ENCODE measurements at places on chromosomes 4 and X.

DNA sequence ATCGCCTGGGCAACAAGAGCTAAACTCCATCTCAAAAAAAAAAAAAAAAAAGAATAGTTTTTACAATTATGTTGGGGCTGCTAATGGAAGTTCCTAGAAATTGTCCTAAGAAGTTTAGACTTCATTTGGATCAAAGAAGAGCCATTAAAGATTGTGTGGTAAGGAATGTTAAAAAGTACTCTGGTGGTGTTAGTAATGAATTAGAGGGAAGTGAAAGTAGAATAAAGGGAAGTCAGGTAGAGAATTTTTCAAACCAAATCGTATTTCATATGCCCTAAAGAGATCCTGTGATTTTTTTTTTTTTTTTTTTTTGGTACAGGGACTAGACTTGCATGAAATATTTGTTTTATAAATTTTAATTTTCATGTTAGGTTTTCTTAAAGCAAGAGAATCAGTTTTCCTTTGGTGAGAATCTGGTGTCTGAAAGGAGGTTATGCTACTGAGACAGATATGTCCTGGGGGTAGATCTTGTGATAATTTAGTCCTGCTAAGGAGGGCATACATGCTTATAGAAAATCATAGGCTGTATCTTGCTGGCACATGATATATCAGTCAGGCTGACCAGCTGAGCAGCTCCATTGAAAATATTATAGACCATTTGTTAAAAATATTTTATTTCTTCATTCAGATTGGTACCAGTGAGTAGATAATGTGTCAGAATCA is 10.7 kb downstream of the SEC24B start:
- H3K27ac ChIP-seq: no peak overlapping the region
- H3K27me3 ChIP-seq: no peaks in the 10 kb centered on the region
- H3K36me3 ChIP-seq: no peaks in the 10 kb centered on the region
- peaks cover 35% of the 10 kb centered on the region for H3K4me1 ChIP-seq
- DNase-seq: no peak

DNA sequence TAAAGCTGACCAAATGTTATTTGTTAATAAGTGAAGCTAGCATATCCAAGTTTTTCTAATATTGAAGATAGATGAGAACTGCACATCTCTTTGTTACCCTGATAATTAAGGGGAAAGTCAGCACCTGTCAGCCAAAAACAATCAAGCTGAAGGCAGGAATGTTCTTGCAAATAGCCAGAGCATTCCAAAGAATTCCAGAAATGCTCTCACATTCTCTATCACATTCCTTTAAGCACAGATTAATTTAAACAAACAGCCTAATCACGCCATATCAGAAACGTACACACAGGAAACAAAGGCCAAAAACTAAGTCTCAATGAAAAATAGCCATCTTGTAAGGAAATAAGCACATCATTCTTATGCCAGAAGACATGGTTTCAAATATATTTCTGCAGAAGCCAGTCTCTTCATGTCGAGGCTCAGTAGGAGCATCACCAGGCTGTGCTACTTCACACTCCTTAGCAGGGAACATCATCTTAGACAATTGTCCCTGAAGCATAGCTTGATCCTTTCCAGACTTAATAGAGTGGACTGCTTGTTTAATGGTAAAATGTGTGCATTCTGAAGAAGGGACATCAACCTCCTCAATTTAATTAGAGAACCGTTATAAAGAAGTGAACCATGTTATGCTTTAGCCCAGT is 252.9 kb upstream of the TTC29 start:
- no peaks in the 10 kb centered on the region for H3K4me1 ChIP-seq
- DNase-seq: no peak
- no peak overlapping the region for H3K4me3 ChIP-seq
- H3K27ac ChIP-seq: no peak overlapping the region
- no peaks in the 10 kb centered on the region for H3K36me3 ChIP-seq

- no peak overlapping the region for H3K4me3 ChIP-seq
- no peaks in the 10 kb centered on the region for H3K27me3 ChIP-seq
- no peaks in the 10 kb centered on the region for H3K4me1 ChIP-seq
- no peak for DNase-seq
- H3K27ac ChIP-seq: no peak overlapping the region
- H3K36me3 ChIP-seq: no peaks in the 10 kb centered on the region
These were observed 425.7 kb downstream of the PABPC4L start for GRCh38 chr4:133775881-133776280.

DNA sequence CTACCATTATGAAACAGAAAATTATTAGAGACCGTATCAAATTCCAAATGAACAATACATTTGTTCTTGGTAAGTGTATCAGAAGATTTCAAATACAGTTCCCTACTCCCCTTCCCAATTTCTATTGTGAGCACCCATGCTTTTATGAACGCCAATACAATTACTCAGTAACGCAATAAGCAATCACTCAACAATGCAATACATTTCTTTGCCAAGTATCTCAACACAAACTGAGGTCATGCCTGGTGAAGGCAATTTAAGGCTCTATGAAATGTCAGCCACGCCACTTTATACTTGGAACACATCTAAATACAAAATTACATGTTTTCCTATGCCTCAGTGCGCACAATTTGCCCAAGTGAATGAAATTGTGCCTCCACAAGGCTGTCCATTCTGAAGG is 712 bp downstream of the PNPLA4 start:
- H3K27me3 ChIP-seq: no peaks in the 10 kb centered on the region
- no peak for DNase-seq
- H3K4me1 ChIP-seq: no peaks in the 10 kb centered on the region

- no peaks in the 10 kb centered on the region for H3K36me3 ChIP-seq
- no peaks in the 10 kb centered on the region for H3K27me3 ChIP-seq
- no peaks in the 10 kb centered on the region for H3K4me1 ChIP-seq
- no peak overlapping the region for H3K27ac ChIP-seq
- DNase-seq: peak; percentile 26
These were observed 214.4 kb upstream of the CPEB2 start for GRCh38 chr4:14787894-14788293.

GRCh38 chr4:140968371-140968770 is 164.9 kb downstream of the RNF150 start:
- no peaks in the 10 kb centered on the region for H3K27me3 ChIP-seq
- no peaks in the 10 kb centered on the region for H3K4me1 ChIP-seq
- H3K4me3 ChIP-seq: no peak overlapping the region
- no peak for DNase-seq
- no peak overlapping the region for H3K27ac ChIP-seq

All from upper lobe of left lung (tissue), 6 donors.